Activated CD4-positive, alpha-beta T cell treated with anti-CD3 and anti-CD28 coated beads, Interleukin-2, amount 10 ng/mL, durations not matched to agents 7 days and 5 days (primary cell): ENCODE measurements at places on chromosomes 1 and 21. TPM values are rescaled to one million over a fixed set of nuclear protein-coding genes. Genes with fewer than 3 reads are reported as not detected.

DNA sequence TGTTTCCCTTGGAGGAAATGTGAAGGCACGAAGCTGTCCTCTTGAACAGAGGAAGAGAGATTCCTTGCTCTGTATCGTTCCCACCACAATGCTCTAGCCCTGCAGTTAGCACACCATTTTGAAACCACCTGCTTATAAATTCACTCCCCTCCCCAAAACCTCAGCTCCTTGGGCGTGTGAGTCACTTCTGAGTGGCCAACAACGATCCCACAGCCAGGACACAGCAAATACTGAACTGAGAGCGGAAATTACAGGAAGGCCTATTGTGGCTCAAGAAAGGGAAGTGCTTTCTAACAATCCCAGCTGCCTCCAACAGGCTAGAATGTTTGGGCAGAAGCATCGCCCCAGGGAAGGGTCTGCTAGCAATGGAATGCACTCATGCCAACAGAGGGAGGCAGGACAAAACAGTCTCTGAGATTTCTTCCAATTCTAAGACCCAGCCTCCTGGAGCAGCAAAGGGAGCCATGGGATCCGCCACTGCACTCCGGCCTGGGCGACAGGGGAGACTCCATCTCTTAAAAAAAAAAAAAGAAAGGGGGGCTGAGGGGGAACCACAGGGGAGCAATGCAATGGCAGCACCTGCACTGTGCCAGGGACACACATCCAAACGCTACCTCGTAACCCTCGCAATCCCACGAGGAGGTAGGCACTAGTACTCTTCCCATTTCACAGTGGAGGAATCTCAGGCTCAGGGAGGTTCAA is 1.9 kb downstream of the TMEM53 start:
- no peaks in the 10 kb centered on the region for H3K36me3 ChIP-seq
- H3K27ac ChIP-seq: no peak overlapping the region
- DNase-seq: no peak
- H3K4me3 ChIP-seq: no peak overlapping the region
- H3K27me3 ChIP-seq: no peaks in the 10 kb centered on the region

Gene FMO4
- 1.7 TPM for total RNA-seq

GRCh38 chr1:55714230-55714629 is 499.1 kb upstream of the USP24 start:
- no peaks in the 10 kb centered on the region for H3K27me3 ChIP-seq
- H3K4me3 ChIP-seq: no peak overlapping the region
- no peaks in the 10 kb centered on the region for H3K4me1 ChIP-seq
- no peaks in the 10 kb centered on the region for H3K36me3 ChIP-seq
- H3K27ac ChIP-seq: no peak overlapping the region

Gene IRF6
- not detected for total RNA-seq

Gene EPHA10
- not detected for total RNA-seq

DNA sequence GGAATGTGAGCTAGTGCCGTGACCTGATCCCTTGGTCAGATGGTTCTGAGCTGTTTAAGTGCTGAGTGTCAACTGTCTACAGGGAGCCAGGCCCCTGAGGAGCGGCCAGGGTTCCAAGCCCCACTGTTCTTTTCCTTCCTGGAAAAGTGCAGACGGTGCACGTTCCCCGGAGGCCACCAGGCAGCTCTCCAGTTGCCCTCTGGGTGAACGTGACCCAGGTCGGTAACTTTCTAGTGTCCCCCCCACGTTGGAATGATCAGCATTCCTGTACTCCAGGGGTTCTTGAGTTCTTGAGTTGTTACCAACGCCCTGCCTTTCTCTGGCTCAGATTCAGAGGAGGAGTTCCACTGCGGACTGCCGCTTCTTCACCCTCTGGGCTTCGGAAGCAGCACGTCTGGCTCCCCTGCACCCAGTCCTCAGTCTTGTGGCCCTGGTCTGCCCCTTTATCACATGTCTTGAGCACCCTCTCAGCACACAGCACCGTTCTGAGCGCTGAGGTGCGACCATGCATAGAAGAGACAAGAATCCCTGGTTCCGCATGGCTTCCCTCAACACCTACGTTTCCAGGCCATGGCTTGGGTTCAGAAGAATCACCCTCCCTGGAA is 131.5 kb downstream of the DHRS3 start:
- peaks cover 7% of the 10 kb centered on the region for H3K4me1 ChIP-seq
- H3K27ac ChIP-seq: no peak overlapping the region
- peaks cover 17% of the 10 kb centered on the region for H3K36me3 ChIP-seq
- no peaks in the 10 kb centered on the region for H3K27me3 ChIP-seq

DNA sequence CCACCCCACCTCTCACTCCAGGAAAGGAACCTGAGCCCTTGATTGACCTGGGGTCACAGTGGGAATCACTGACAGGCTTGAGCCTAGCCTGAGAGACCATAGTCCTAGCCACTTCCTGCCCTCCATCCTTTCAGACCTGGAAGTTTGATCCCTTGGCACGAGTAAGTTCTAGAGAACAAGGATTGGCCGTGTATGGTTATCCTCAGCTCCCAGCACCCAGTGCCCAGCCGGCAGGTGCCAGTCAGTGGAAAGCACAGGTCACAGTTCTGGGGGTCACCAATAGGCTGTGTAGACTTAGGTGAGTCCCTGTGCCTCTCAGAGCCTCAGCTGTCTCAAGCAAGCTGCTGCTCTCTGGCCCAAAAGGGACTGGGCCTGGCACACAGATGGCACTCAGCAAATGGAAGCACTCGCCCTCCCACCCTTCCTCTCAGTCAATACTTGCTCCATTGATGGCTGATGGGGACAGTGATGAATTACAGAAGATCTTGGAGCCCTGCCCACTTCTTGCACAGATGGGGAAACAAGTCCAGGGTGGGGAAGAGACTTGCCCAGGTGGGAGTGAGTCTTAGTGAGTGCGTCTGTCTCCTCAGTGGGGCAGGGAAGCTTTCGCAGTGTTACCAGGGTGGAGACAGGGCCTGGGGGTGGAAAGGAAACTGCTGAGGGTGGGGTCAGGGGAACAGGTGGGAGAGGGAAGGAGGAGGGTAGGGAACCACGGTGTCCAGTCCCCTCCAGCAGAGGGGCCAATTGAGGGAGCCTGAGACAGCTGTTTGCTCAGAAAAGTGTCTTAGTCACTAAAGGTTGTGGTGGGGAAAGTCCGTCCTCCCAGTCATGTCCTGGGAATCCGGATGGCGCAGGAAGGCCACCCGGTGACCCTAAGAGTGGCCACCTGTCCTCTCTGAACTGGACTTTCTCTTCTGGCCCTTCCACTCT is 2.6 kb upstream of the KCNQ4 start:
- H3K36me3 ChIP-seq: peaks cover 25% of the 10 kb centered on the region
- peaks cover 10% of the 10 kb centered on the region for H3K4me1 ChIP-seq
- peaks cover 36% of the 10 kb centered on the region for H3K27me3 ChIP-seq

- H3K27ac ChIP-seq: no peak overlapping the region
- no peaks in the 10 kb centered on the region for H3K27me3 ChIP-seq
- H3K4me3 ChIP-seq: no peak overlapping the region
Measured at GRCh38 chr21:18030248-18030647, 211.1 kb upstream of the C21orf91 start.

DNA sequence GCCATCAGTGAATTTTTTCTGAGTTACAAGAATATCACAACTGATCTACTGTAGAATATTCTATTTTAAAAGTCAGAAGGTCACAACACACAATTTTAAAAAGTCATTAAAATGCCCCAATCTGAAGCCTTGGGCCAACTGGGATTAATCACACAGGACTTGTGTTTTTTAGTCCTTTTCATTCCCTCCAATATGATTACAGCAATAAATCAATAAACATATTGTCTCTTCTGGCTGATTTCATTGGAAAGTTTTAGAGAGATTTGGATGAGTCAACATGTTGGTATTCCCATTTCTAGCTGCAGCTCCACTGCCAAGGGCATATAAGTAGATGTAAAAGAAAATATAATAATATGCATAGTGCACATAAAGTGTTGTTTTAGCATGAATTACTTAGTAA is 85.8 kb downstream of the NIBAN1 start:
- no peak overlapping the region for H3K27ac ChIP-seq
- no peak overlapping the region for H3K4me3 ChIP-seq
- H3K27me3 ChIP-seq: no peaks in the 10 kb centered on the region
- H3K4me1 ChIP-seq: peaks cover 38% of the 10 kb centered on the region

Gene CD1D
- total RNA-seq: not detected

Gene HRNR
- total RNA-seq: not detected

- no peak overlapping the region for H3K27ac ChIP-seq
- DNase-seq: no peak
- no peak overlapping the region for H3K4me3 ChIP-seq
- H3K4me1 ChIP-seq: peaks cover 9% of the 10 kb centered on the region
Measured at GRCh38 chr21:34530261-34530660, 18.3 kb upstream of the KCNE1 start.

- no peak overlapping the region for H3K27ac ChIP-seq
- H3K27me3 ChIP-seq: peaks cover 91% of the 10 kb centered on the region
- H3K4me3 ChIP-seq: no peak overlapping the region
- peaks cover 3% of the 10 kb centered on the region for H3K4me1 ChIP-seq
- DNase-seq: no peak
Measured at GRCh38 chr1:18632783-18633421, 2.3 kb downstream of the PAX7 start.
